ENCODE measurements at places on chromosomes 7 and 10. TPM values are rescaled to one million over a fixed set of nuclear protein-coding genes. Genes with fewer than 3 reads are reported as not detected.

GRCh38 chr7:157596026-157596425, 259.2 kb downstream of the DNAJB6 start:
- H3K4me1 ChIP-seq = no peaks in the 10 kb centered on the region
- DNase-seq = no peak
- H3K36me3 ChIP-seq = no peaks in the 10 kb centered on the region

The MCM10 gene
- 24.5 TPM for total RNA-seq

GRCh38 chr10:89327803-89328441, at the start of gene IFIT3:
IFIT3 (plus strand) TSS chr10:89327997; CDS start chr10:89328074, 77 bp downstream.
- no peaks in the 10 kb centered on the region for H3K27me3 ChIP-seq
- DNase-seq = peak; percentile 36
- peaks cover 23% of the 10 kb centered on the region for H3K4me1 ChIP-seq
- no peaks in the 10 kb centered on the region for H3K36me3 ChIP-seq
- peak within 1 kb of the TSS; percentile 96 for H3K27ac ChIP-seq
- peak within 1 kb of the TSS; percentile 70 for H3K4me3 ChIP-seq

- DNase-seq = no peak
- no peaks in the 10 kb centered on the region for H3K36me3 ChIP-seq
- H3K4me3 ChIP-seq = no peak overlapping the region
- H3K4me1 ChIP-seq = peaks cover 85% of the 10 kb centered on the region
- no peaks in the 10 kb centered on the region for H3K27me3 ChIP-seq
These were observed 6.2 kb upstream of the TSPAN15 start for GRCh38 chr10:69445041-69445440.

GRCh38 chr10:126880926-126881325, 24.3 kb upstream of the DOCK1 start:
- H3K4me1 ChIP-seq = no peaks in the 10 kb centered on the region
- DNase-seq = no peak
- H3K27ac ChIP-seq = no peak overlapping the region
- H3K36me3 ChIP-seq = no peaks in the 10 kb centered on the region
- H3K27me3 ChIP-seq = peaks cover 16% of the 10 kb centered on the region

- H3K4me1 ChIP-seq = no peaks in the 10 kb centered on the region
- H3K36me3 ChIP-seq = no peaks in the 10 kb centered on the region
- peaks cover 3% of the 10 kb centered on the region for H3K27me3 ChIP-seq
- no peak for DNase-seq
- no peak overlapping the region for H3K27ac ChIP-seq
These were observed 13.3 kb upstream of the RAB18 start for GRCh38 chr10:27490807-27491206.

- H3K27ac ChIP-seq = no peak overlapping the region
- H3K4me1 ChIP-seq = no peaks in the 10 kb centered on the region
- no peaks in the 10 kb centered on the region for H3K36me3 ChIP-seq
- DNase-seq = no peak
- H3K4me3 ChIP-seq = no peak overlapping the region
- H3K27me3 ChIP-seq = peaks cover 66% of the 10 kb centered on the region
These were observed 77.6 kb downstream of the ITGA8 start for GRCh38 chr10:15642095-15642494.

GRCh38 chr7:141788296-141788695, 1.7 kb upstream of the TAS2R5 start:
- H3K4me1 ChIP-seq = no peaks in the 10 kb centered on the region
- no peaks in the 10 kb centered on the region for H3K36me3 ChIP-seq
- H3K27me3 ChIP-seq = no peaks in the 10 kb centered on the region
- H3K27ac ChIP-seq = no peak overlapping the region

DNA sequence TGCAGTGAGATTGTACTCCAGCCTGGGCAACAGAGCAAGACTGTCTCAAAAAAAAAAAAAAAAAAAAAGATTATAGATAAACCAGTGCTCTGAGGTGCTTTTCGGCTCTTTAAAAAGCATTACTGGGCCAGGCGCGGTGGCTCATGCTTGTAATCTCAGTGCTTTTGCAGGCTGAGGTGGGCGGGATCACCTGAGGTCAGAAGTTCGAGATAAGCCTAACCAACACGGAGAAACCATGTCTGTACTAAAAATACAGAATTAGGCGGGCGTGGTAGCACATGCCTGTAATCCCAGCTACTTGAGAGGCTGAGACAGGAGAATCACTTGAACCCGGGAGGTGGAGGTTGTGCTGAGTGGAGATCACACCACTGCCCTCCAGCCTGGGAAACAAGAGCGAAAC, 6.6 kb upstream of the HNRNPF start:
- H3K4me3 ChIP-seq = no peak overlapping the region
- no peak overlapping the region for H3K27ac ChIP-seq
- no peaks in the 10 kb centered on the region for H3K27me3 ChIP-seq

DNA sequence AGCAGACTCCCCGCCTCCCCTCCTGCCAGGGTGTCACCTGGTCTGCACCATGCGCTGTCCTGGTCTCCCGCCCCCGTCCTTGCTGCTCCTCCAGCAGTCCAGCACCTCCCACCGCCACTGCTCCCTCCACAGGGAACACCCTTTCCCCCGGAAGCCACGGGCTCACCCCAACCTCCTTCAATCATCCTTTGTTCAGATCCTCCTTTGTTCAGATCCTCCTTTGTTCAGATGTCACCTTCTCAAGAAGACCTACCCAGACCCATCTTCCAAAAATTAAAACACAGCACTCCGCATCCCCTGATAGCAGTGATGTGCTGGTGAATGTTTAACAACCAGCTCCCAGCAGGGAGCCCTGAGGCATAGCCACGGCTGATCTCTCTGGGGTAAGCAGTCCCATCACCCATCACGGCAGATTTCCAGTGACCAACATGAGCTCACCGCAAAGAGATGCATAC, 237.7 kb downstream of the USP6NL start:
- peaks cover 57% of the 10 kb centered on the region for H3K27me3 ChIP-seq
- no peak overlapping the region for H3K27ac ChIP-seq
- DNase-seq = no peak

- no peak for DNase-seq
- no peaks in the 10 kb centered on the region for H3K4me1 ChIP-seq
- no peak overlapping the region for H3K4me3 ChIP-seq
- no peak overlapping the region for H3K27ac ChIP-seq
- H3K27me3 ChIP-seq = no peaks in the 10 kb centered on the region
These were observed 122.9 kb upstream of the LYZL2 start for GRCh38 chr10:30752481-30752881.

DNA sequence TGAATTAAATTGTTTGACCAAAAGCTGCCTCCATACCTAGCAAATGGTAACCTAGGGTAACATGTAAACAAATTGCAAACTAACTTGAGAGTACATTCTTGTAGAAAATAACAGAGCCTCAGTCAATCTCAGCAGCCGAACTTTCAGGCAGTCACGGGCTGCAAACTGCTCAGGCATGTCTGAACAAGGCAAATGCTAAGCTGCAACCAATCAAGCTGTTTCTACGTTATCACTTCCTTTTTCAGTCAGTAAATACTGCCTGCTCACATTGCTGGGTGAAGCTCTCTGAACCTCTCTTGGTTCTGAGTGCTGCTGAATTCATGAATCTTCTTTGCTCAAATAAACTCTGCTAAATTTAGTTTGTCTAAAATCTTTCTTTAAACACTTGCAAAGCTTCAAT, 1212.4 kb downstream of the SORCS1 start:
- no peaks in the 10 kb centered on the region for H3K27me3 ChIP-seq
- H3K27ac ChIP-seq = no peak overlapping the region
- no peak overlapping the region for H3K4me3 ChIP-seq
- no peaks in the 10 kb centered on the region for H3K36me3 ChIP-seq
- DNase-seq = no peak

The CRHR2 gene
- total RNA-seq = not detected

- H3K4me3 ChIP-seq = no peak overlapping the region
- H3K27me3 ChIP-seq = peaks cover 63% of the 10 kb centered on the region
- no peak overlapping the region for H3K27ac ChIP-seq
- no peak for DNase-seq
- no peaks in the 10 kb centered on the region for H3K4me1 ChIP-seq
- H3K36me3 ChIP-seq = no peaks in the 10 kb centered on the region
These were observed 106.0 kb upstream of the ZNF32 start for GRCh38 chr10:43754569-43755260.

GRCh38 chr7:84524714-84525694, 330.4 kb upstream of the SEMA3A start:
- no peaks in the 10 kb centered on the region for H3K27me3 ChIP-seq
- H3K36me3 ChIP-seq = no peaks in the 10 kb centered on the region
- H3K4me1 ChIP-seq = peaks cover 16% of the 10 kb centered on the region
- H3K27ac ChIP-seq = no peak overlapping the region

The PDK4 gene
- 4.8 TPM for total RNA-seq

The ANKRD30A gene
- not detected for total RNA-seq

The TDRD1 gene
- total RNA-seq = not detected

GRCh38 chr7:151013733-151014497, 10.4 kb downstream of the ATG9B start:
- H3K27ac ChIP-seq = no peak overlapping the region
- H3K27me3 ChIP-seq = no peaks in the 10 kb centered on the region
- DNase-seq = no peak
- H3K4me1 ChIP-seq = peaks cover 18% of the 10 kb centered on the region

- H3K27me3 ChIP-seq = no peaks in the 10 kb centered on the region
- DNase-seq = peak; percentile 84
- H3K4me1 ChIP-seq = peaks cover 37% of the 10 kb centered on the region
- H3K36me3 ChIP-seq = no peaks in the 10 kb centered on the region
- H3K27ac ChIP-seq = peak overlapping the region; percentile 91
These were observed 85.3 kb upstream of the CCDC6 start for GRCh38 chr10:59991661-59992060.

- H3K4me3 ChIP-seq = no peak overlapping the region
- H3K27me3 ChIP-seq = no peaks in the 10 kb centered on the region
- DNase-seq = no peak
- peaks cover 15% of the 10 kb centered on the region for H3K36me3 ChIP-seq
- H3K27ac ChIP-seq = no peak overlapping the region
These were observed 57.5 kb downstream of the TRRAP start for GRCh38 chr7:98935811-98936210.

The TMEM270 gene
- total RNA-seq = 0.72 TPM

The C10orf95 gene
- total RNA-seq = 1.4 TPM

DNA sequence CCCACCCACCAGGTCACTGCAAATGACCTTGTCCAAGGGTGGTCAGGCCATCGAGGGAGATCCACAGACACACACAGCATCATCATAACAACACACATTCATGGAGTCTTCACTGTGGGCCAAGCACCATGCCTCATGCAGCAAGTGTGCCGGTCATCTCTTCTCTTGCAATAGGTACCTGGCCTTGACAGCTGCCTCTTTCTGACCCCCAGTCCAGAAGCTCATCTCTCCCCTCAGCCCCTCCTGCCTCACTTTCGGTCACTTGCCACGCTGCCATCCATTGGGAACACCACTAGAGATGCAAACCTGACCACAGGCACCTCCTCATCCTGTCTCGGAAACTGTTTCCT, 75.9 kb downstream of the OAT start:
- no peaks in the 10 kb centered on the region for H3K36me3 ChIP-seq
- no peak for DNase-seq
- no peak overlapping the region for H3K4me3 ChIP-seq

The C10orf53 gene
- total RNA-seq = not detected

The GLI3 gene
- not detected for total RNA-seq
